ENCODE measurements at places on chromosomes 5 and 9.

DNA sequence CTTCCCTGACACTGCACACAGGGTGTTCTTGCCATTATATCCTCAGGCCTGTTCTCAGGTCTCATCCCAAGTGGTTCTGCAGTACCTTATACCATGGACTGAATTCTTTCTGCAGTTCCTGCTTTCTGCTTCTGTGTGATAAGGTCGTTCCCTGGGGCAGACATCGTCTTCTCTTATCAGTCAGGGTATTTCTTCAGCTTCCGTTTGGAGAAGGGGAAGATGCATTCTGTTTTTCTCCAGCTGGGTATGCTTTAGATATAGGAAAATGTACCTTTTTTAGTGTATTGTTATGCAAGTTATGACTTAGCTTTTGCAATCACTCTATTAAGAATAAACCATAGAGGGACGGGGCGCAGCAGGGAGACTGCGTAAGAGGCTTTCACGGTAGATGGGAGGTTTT lies 31.1 kb downstream of the RALGPS1 start:
- DNase-seq, result no peak

- no peak for DNase-seq
Observed at GRCh38 chr9:34027845-34028574, 20.7 kb downstream of the UBAP2 start.

DNA sequence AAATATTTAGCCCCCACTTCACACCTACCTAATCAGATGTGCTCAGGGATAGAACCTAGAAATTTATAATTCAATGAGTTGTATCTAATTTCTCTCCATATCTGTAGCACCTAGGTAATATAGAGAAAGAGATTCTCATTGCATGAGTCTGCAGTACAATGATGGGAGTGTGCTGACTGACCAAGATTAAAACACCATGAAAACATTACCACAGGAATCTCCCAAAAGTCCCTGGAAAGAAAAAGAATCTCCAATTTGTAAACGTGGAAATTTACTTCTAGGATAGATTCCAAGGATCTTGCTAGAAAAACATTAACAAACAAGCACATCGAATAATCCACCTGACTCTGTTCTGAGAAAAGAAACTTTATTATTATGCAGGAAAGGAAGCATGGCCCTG lies 45.0 kb upstream of the DMRTA1 start:
- DNase-seq, result no peak

DNA sequence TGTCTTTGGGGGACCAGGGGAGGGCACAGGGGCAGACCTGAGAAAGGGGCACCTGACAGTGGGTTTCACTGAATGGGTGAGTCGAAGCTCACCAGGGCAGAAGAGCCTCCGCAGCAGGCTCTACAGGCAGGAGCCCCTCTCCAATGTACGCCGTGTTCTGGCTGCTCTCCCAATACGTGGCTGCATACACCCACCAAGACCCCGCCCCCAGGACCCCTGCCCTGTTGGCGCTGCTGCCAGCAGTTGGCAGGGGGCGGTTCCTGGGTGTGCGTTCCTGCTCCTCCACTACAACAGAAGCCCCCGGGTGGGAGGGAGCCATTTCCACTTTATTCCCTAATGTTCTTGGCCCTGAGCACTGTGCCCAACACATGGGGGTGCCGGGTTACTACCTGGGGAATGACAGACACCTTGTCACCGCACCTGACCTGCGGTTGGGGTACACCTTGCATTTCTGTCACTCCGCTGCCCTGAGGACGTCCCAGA lies 30.3 kb downstream of the SARDH start:
- DNase-seq, result no peak

GRCh38 chr9:126407114-126407870 lies 80.7 kb downstream of the MVB12B start:
- DNase-seq, result no peak

- DNase-seq, result no peak
Observed at GRCh38 chr9:127030814-127031740, 91.4 kb downstream of the ANGPTL2 start.

DNA sequence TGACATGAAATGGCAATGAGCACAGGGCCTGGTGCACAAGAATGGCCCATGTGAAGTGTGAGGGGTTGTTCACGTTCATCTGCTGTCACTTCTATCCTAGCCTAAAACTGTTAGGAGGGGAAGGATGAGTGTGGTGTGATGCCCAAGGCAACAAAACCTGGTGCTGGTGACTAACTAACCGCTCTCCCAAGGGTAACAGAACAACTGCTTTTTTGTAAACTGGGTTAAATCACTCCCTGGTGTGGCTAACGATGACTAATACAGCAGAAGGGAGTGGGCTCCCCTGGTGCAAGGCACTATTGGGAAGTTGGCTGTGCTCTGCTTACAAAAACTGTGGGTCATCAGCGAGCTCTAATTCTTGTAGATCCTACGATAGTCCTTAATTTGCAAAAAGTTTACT lies 103.2 kb upstream of the VCAN start:
- DNase-seq, result peak; percentile 26

DNA sequence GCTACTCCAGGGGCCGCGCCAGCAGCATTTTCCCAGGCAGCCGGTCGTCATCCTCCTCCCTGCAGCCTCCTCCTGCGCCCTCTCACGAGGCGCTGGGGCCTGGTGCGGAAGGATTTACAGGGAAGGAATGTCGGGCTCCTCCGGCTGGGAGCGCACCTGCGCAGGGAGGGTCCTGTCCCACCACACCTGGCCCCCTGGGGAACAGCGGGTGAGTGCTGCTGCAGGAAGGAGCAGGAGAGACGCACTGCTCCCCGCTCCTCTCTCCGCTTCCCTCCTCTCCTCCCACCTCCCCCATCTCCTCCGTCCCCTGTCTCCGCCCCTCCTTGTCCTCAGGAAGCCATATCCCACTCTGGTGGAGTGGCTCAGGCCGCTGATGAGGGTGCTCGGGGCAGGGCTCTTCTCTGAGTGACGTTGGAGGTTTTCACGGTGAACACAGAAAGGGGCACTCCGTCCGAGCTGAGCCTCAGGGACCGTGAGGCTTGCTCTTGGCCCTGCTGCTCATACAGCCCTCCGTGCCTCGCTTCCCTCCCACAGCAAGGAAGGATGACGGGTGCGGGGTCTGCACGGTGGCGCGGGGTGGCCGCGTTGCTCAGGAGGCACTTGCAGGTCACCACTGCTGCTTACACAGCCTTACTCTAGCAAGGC lies 31.3 kb downstream of the IRX4 start:
- DNase-seq, result no peak

GRCh38 chr5:123220621-123221146 lies 131.6 kb downstream of the PRDM6 start:
- no peak for DNase-seq

GRCh38 chr5:23208959-23209431 lies 298.4 kb upstream of the PRDM9 start:
- DNase-seq, result no peak

DNA sequence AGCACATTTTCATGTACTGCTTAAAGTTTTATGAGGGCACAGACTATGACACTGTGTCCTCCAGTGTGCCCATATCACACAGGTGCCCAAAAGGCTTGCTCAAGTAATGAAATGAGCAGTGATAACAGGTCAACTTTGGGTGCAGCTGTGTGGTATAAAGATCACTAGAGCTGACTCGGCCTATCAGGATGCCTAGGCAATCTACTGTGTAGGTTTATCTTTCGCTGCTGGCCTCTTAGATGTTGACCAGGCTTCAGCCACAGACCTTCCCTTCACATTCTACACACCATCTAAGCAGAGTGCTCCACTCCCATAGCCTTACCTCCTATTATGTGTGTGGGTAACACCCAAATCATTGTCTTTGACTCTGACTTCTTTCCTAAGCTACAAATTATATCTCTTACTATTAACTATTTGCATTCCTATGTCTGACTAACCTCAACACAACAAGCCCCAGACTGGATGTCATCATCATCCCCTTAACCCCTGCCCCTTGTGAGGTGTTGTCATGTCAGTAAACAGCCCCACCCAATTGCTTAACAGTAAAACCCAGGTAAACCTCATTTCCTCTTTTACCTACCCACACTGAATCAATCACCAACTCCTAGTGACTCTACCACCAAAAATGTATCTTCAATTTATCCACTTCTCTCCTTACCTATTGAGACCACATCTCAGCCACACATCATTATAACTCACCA lies 2.5 kb downstream of the SREK1IP1 start:
- no peak for DNase-seq

DNA sequence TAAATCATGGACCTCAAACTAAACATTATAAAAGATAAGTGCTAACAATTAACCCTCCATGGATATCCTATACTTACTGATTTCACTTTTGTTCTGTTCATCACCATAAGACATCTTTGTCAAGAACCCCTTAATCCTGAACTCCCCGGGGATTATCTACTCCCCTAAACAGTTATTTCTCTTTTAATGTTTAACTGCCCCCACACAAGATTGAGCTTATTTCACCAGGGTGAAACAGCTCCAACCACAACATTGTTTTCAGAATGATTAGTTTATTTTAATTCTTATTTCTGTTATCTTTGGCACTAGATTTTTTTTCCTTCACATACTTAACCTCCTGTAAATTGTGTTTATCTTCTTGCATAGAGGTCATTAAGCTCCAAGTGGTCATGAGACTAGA lies 103.2 kb upstream of the HCN1 start:
- DNase-seq, result no peak

DNA sequence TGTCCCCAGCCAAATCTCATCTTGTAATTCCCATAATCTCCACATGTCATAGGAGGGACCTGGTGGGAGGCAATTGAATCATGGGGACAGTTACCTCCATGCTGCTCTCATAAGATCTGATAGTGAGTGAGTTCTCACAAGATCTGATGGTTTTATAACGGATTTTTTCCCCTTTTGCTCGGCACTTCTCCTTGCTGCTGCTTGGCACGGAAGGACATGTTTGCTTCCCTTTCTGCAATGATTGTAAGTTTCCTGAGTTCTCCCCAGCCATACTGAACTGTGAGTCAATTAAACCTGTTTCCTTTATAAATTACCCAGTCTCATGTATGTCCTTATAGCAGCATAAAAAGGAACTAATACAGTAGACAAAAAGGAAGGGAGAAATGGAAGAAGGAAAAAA lies 76.7 kb upstream of the CCNG1 start:
- no peak for DNase-seq

DNA sequence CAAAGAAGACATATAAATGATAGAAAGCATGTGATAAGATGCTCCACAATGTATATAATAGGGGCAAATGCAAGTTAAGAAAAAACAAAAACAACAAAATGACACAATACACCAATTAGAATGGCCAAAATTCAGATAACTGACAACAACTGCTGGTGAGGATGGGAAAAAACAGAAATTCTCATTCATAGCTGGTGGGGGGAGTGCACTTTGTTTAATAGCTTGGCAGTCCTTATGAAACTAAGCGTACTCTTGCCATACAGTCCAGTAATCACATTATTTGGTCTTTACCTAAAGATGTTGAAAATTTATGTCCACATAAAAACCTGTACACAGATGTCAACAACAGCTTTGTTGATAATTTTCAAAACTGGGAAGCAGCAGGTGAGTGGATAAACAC lies 791.1 kb upstream of the CDH10 start:
- no peak for DNase-seq

DNA sequence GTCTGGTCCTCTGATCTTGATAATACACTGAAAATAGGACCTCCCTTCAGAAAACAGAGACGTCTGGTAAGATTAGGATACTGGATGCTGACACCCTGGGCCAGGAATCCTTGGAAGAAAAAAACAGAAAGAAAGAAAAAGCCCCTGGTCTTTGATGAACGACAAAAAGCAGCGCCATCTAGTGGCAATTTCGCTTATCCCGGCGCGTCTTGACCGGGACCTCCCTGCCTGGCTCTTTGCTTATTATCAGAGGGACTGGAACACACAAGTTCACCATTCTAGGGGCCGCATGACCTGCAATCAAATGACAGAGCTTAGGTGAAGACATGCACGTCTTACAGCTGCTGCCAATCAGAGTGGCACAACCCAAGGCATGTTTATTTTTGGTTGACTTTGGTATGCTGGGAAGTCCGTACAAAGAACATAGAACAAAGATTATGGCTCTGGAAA lies 114.9 kb upstream of the NFIB start:
- DNase-seq, result peak; percentile 95

Measured in lower leg skin (tissue), 4 donors.